ENCODE measurements at places on chromosomes 7 and 10.

DNA sequence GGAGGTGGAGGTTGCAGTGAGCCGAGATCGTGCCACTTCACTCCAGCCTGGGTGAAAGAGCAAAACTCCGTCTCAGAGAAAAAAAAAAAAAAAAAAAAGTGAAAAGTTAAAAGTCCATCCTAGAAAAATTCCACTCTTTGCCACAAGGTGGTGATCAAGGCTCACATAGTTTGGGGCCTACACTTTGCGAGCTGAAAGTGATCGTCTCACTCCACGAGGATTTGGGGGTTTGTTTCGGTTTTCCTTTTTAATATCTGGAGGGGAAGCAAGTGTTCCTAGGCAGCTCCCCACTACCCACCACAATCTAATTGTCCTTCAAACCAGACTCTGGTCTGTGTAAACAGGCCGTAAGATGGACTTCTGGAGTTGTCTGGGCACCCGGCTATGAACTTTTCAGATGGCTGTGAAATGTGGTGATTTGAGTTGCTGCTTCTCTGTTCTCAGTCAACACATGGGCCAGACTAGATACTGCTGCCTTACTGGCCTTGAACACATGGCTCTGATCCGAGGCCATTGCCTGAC lies 27.1 kb downstream of the PRLHR start:
- no peak for DNase-seq

DNA sequence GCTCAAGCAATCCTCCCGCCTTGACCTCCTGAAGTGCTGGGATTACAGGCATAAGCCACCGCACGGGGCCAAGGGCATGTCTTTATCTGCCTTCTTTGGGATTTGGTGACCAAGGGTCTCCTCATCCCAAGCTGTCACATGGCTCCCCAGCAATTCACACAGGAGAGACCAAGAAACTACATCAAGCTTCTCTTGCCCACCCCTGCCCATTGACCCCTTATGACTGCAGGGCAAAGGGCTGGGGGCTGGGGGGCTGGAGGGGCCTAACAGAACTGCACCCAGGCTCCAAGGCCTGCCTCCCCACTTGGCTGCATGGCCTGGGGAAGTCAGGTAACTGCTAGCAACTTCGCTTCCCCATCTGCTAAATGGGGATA lies 137.1 kb downstream of the SH3PXD2A start:
- DNase-seq, result no peak

GRCh38 chr7:13602036-13602435 lies 387.4 kb downstream of the ETV1 start:
- DNase-seq, result no peak

DNA sequence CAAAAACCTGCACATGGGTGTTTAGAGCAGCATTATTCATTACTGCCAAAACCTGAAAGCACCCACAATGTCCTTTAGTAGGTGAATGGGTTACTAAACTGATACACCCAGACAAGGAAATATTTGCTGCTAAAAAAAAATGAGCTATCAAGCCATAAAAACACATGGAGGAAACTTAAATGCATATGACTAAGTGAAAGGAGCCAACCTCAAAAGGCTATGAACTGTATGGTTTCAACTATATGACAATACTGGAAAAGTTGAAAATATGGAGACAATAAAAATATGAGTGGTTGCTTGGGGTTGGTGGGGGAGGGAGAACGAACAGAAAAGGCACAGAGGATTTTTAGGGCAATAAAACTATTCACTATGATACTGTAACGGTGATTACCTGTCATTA lies 291.0 kb downstream of the TNS3 start:
- DNase-seq, result no peak

- DNase-seq, result no peak
Measured at GRCh38 chr7:22864855-22865601, 42.4 kb upstream of the TOMM7 start.

GRCh38 chr7:11212816-11213215 lies 239.1 kb downstream of the PHF14 start:
- no peak for DNase-seq

- no peak for DNase-seq
Measured at GRCh38 chr7:610531-611280, 91.1 kb upstream of the PDGFA start.

- no peak for DNase-seq
Measured at GRCh38 chr7:120806669-120807068, 51.3 kb downstream of the TSPAN12 start.

DNA sequence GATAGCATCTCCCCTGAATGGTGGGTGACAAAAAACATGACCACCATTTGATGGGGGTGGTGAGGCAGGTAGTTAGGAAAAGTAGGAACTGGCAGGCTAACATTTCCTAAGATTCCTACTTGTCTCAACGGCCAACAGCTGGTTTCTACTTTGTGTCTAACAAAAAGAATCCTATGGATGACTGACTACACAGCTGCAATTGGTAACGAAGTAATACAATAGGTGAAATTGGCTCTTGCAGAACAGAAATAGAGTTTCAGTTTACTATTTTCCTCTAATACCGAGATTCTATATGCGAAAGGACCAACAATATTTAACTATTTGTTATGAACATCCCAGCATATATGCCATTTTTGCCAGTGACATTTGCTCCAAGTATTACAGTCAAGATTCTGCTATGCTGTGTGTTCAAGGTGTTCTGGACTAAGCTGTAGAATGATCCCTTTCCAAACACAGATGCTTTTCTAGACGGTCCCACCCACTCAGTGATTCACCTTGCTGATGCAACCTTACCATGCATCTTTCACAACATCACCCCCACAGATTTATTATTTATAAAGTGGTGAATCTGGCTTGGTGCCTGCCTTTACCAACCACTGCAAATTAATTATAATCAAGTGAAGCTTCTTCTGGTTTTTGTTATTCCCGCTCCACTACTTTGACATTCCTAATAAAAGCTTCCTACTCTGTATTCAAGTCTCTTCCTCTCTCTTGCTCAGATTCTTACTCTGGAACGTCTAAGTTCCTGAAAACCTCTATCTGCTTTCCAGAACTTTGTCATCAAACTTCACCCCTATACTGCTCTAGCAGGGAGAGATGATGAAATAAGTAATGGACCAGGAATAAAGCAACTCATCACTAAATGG lies 16.8 kb downstream of the BBIP1 start:
- no peak for DNase-seq

Measured in amygdala (tissue), 56 donors.